ENCODE measurements at places on chromosomes 2 and 18. TPM values are rescaled to one million over a fixed set of nuclear protein-coding genes. Genes with fewer than 3 reads are reported as not detected.

The PROKR1 gene
- not detected for total RNA-seq

The CNGA3 gene
- total RNA-seq, result 0.05 TPM

The CYS1 gene
- 0.37 TPM for total RNA-seq

The ATP8B1 gene
- 9.5 TPM for total RNA-seq

The WIPF1 gene
- 8.9 TPM for total RNA-seq

The PTPRN gene
- total RNA-seq, result 67.6 TPM

The RESP18 gene
- not detected for total RNA-seq

The SLC35F6 gene
- 19.6 TPM for total RNA-seq

The OSR1 gene
- total RNA-seq, result 1.2 TPM

The WDR33 gene
- 41.7 TPM for total RNA-seq

The KIAA1328 gene
- 5.3 TPM for total RNA-seq

The SLC9A4 gene
- not detected for total RNA-seq

The HTR2B gene
- 2.1 TPM for total RNA-seq

The CAPN14 gene
- 0.14 TPM for total RNA-seq

The ABCA12 gene
- 0.28 TPM for total RNA-seq

The SLC19A3 gene
- 0.18 TPM for total RNA-seq

The ASNSD1 gene
- total RNA-seq, result 64.5 TPM

The SCYGR4 gene
- not detected for total RNA-seq

The CHRND gene
- total RNA-seq, result not detected

The DOK6 gene
- 10.4 TPM for total RNA-seq

The ST3GAL5 gene
- 14.9 TPM for total RNA-seq

The IGFBP5 gene
- 1,007 TPM for total RNA-seq

The ANKRD36C gene
- total RNA-seq, result 66.2 TPM

The EMILIN1 gene
- 394 TPM for total RNA-seq

The CABYR gene
- total RNA-seq, result 4.5 TPM

The IFIH1 gene
- 5.6 TPM for total RNA-seq

The RAB12 gene
- 58.2 TPM for total RNA-seq

The EXOC6B gene
- 24.6 TPM for total RNA-seq

The SAG gene
- not detected for total RNA-seq

The STARD6 gene
- not detected for total RNA-seq

The MAP3K19 gene
- total RNA-seq, result not detected

The HMSD gene
- 0.30 TPM for total RNA-seq

The ANKMY1 gene
- 4.2 TPM for total RNA-seq

The ZNF521 gene
- total RNA-seq, result 13.1 TPM

The ZFP36L2 gene
- total RNA-seq, result 6.4 TPM

The KLHL14 gene
- not detected for total RNA-seq

The OTX1 gene
- not detected for total RNA-seq

The ANKRD30BL gene
- not detected for total RNA-seq

The IL36RN gene
- not detected for total RNA-seq

The CTNNA2 gene
- total RNA-seq, result 0.05 TPM

The IL1F10 gene
- total RNA-seq, result not detected

The MAP2 gene
- 0.59 TPM for total RNA-seq

The RTP5 gene
- not detected for total RNA-seq
